ENCODE measurements at places on chromosomes 12 and 14.

DNA sequence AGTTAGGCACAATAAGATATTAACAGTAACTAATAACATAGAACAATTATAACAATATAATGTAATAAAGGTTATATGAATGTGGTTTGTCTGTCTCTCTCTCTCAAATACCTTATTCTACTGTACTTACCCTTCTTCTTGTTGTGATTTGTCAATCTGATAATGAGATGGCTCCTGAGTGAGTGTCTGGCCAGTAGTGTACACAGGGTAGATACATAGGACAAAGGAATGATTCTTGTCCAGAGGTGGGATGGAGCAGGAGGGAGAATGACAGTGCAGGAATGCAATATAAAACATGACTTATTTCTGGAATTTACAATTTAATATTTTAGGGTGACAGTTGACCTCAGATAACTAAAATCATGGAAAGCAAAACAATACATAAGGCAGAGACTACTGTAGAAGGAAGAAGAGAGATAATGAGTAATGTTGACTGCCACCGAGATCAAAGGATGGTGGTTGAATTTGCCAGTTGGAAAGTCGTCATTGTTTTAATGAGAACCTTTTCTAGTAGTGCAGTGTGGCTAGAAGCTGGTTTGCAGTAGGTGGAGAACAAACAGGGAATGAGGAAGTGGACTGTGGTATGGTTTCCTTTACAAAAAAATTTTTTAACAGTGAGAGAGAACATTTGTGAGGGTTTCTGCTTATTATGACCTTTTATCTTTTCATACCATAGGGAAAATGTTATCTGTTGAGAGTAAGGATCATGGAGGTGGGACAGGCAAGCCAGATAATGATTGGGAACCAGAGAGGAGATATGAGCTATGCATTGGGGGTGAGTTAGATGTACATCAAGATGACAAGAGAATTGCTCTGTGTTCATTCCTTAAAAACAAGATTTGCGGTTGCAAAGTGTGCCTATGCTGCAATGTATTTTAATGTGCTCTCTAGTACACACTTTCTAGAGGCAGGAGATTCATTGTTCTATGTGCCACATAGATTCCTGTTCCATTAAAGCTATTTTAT lies 458.3 kb downstream of the BTG1 start:
- DNase-seq, result no peak

DNA sequence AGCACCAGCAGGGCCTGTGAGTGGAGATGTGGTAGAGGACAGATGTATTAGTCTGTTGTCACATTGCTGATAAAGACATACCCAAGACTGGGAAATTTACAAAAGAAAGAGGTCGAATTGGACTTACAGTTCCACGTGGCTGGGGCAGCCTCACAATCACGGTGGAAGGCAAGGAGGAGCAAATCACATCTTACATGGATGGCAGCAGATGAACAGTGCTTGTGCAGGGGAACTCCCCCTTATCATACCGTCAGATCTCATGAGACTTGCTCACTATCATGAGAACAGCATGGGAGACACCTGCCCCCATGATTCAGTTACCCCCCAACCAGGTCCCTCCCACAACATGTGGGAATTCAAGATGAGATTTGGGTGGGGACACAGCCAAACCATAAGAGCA lies 361.9 kb downstream of the VRK1 start:
- no peak for DNase-seq

DNA sequence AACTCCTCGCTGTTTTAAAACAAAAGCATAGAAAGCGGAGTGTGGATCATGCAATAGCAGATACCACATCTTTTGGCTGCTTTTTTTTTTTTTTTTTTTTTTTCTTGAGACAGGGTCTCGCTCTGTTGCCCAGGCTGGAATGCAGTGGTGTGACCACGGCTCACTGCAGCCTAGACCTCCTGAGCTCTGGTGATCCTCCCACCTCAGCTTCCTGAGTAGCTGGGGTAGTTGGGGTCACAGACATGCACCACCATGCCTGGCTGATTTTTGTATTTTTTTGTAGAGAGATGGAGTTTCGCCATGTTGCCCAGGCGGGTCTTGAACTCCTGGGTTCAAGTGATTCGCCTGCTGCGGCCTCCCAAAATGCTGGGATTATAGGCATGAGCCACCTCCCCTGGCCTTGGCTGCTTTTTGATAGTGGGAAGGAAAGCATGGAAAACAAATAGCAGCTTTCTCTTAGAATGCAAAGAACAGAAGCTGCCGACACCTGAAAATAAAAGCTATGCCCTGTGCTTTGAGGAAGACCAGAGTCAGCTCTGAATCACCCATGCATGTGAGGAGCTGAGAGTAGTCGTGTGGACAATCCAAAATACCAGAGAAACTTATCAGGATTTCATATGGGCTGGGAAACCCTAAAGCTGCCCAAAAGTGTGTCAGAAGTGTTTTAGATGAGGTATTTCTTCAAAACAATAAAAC lies 3.6 kb upstream of the ELK3 start:
- DNase-seq, result no peak

- DNase-seq, result no peak
Observed at GRCh38 chr14:33463731-33464130, 487.1 kb downstream of the EGLN3 start.

DNA sequence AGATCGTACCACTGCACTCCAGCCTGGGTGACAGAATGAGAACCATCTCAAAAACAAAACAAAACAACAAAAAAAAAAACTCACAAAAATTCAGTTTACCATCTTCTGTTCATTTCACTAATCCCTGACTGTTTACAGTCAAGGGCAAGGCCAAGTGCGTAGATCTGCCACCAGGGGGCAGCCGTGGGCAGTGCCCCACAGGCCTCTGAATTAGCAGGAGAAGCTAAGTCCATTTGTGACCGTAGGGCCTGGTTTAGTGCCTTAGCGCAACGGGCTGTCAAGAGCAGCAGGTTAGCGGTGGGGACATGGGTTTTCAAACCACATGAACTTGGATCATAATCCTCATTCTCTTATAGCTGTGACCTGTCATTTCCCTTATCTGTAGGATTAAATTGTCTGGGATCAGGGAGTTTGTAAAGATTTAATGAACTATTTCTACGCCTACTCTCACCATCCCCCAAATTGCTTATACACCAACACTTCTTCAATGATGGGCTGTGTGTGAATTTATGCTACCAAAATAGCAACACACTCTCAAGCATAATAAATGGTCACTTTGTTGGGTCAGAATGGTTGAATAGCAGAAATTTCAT lies 49.0 kb downstream of the KCTD10 start:
- no peak for DNase-seq

- no peak for DNase-seq
Observed at GRCh38 chr14:79542121-79542520, 669.2 kb downstream of the DIO2 start.

GRCh38 chr12:50248411-50248810 lies 34.9 kb downstream of the LIMA1 start:
- DNase-seq, result no peak

- no peak for DNase-seq
Observed at GRCh38 chr14:74934041-74934440, 11.0 kb upstream of the RPS6KL1 start.

- no peak for DNase-seq
Observed at GRCh38 chr12:42865282-42865681, 275.7 kb upstream of the PRICKLE1 start.

GRCh38 chr12:114821570-114821969 lies 137.6 kb upstream of the TBX3 start:
- DNase-seq, result no peak

- DNase-seq, result no peak
Observed at GRCh38 chr12:49796155-49796554, 32.1 kb downstream of the NCKAP5L start.

DNA sequence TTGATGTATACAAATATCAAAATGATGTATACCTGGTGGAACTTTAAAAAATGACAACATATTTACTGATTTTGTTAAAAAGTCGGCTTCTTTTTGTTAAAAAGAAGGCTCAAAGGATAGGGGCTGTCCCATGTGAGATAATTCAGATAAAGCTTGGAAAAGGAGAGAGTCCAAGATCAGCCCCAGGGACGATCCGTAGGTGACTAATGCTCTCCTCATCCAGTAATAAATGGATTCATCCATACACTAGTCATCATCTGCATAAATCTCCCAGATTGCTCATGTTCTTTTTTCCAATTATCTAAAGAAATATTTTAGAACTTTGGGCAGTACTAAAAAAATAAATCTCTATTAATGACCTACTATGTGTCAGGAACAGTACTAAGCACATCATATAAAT lies 23.4 kb upstream of the FSCB start:
- no peak for DNase-seq

DNA sequence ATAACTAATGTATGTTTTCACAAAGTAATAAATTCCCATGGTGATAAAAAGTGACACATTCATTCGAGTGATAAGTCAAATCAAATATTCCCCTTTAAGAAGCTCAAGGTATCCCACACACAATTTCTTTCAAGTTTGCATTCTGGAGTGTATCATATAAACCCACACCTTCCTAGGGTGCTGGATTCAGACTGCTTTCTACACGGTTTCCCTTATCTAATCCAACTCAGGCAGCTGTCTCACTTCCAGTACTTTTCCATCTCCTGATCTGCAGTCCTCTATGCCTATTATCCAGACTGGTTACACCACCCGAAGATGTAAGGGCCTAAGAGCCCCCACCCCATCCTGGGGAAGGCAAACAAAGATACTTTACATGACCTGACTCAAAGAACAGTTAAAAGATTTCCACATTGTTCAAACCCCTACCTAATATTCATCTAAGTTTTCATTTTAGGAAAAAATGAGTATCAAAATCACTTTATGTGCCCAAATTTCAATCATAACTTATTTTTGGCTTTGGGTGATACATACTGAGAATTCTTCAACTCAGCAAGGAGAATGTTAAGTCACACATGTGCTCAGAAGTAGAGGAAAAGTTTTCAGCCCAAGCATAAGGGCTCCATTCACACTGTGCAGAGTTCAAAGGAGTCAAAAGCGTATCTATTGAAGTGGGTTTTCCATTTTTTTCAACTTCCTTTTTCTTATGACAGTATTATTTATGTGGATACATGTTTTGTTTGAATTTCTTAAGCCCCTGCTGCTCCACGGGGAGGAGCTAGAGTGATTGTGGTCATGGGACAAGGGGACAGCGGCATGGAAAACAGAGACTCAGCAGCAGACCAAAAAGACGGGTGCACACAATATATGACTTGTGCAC lies 41.8 kb downstream of the CORO1C start:
- DNase-seq, result no peak

GRCh38 chr12:47286676-47287075 lies 206.9 kb upstream of the AMIGO2 start:
- DNase-seq, result no peak

- no peak for DNase-seq
Observed at GRCh38 chr12:102481705-102482425, 1.5 kb upstream of the IGF1 start.

DNA sequence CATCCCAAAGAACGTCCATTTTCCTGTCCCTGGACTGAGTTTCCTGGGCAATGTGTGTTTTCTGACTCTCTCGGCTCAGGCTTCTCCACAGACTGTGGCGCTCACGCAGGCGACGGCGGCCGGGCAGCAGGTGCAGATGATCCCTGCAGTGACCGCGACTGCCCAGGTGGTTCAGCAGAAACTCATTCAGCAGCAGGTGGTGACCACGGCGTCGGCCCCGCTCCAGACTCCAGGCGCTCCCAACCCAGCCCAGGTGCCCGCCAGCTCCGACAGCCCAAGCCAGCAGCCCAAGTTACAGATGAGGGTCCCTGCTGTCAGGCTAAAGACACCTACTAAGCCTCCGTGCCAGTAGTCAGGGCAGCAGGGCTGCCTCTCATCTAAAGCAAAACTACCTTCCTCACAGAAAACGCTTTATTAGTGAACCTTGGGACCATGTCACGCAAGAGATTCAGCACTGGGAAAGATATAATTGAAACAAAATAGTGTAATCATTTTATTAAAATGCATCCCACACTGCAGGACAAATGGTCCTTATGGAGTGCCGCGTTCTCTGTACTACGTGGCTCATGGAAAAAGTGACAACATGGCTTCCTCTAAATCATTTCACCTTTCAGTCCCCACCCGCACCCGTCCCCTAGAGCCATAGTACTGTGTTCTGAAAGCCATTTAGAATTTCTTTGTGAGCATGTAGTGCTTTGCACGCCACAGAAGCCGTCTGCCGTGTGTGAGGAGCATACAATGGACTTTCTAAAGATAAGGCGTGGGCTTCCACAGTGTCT lies 66.6 kb downstream of the DDX51 start:
- no peak for DNase-seq

DNA sequence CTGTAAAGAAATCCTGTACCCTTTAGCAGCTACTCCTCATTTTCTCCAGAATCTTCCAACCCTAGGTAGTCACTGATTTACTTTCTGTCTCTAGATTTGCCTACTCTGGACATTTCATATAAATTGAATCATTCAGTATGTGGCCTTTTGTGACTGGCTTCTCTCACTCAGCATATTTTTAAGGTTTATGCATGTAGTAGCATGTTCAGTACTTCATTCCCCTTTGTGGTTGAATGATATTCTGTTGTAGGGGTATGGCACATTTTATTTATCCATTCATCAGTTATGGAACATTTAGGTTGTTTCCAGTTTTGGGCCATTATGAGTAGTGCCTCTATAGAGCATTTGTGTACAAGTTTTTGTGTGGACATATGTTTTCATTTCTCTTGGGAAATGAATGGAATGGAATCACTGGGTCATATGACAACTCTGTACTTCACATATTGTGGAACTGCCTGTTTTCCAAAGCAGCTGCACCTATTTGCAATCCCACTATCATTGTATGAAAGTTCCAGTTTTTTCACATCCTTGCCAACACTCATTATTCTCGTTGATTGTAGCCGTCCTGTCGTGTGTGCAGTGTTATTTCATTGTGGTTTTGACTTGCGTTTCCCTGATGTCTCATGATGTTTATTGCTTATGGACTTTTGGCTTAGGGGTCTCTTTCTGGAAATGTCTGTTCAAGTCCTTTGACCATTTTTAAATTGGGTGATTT lies 57.2 kb downstream of the ATF7IP start:
- no peak for DNase-seq

DNA sequence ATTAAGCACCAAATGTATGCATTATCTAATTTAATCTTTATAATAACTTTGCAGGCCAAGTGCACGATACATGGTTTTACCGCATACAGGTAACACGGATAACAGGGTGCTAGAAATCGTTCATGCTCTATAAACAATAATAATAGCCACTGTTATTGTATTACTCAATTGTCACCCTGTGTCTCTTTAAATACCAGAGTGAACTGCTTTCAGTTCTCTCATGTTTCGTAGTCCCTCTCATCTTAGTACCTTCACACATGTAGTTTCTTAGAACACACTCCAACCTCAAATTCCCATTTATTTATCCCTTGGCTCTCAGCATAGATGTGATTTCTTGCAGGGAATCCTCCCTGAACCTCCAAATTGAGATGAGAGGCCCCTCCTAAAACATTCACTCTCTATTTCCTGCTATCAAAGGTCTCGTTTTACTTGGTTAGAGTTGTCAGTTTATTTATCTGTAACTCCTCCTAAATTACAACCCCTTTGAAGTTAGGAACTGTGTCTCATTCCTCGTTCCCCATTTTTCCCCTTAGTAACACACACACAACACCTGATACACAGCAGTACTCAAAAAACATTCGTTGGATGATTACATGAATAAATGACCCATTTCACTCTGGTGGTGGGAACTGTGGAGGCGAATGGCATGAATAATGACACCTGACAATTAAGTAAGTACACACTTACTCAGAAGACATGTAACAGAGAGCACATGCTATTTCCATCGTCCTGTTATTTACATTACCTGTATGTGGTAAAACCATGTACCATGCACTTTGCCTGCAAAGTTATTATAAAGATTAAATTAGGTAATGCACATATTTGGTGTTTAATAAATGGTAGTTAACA lies 134.6 kb downstream of the BTG1 start:
- DNase-seq, result no peak
